ENCODE measurements at places on chromosomes 2 and 18.

- DNase-seq, result no peak
Observed at GRCh38 chr2:554444-554843, 122.8 kb downstream of the TMEM18 start.

DNA sequence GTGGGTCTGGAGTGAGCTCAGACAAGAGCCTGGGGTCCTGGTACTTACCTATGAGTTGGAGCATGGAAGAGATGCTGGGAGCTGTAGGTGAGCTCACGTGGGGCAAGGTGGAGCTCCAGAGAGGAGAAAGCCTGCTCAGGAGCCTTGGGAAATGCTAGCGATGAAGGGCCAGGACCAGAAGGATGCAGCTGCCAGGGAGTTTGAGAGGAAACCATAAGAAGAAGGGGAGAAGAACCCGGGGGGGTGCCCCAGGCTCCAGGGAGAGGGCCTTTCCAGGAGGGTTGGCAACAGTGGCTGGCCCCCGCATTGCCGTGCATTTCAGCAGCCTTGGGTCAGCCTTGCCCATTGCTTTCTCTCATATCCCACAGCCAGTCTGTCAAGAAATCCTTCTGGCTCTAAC lies 268.7 kb downstream of the GLI2 start:
- no peak for DNase-seq

GRCh38 chr2:239519089-239519920 lies 118.5 kb upstream of the HDAC4 start:
- DNase-seq, result no peak

GRCh38 chr2:1751767-1752725 lies 7.7 kb upstream of the PXDN start:
- no peak for DNase-seq

GRCh38 chr2:1769703-1770422 lies 25.5 kb upstream of the PXDN start:
- DNase-seq, result peak; percentile 29

- DNase-seq, result no peak
Observed at GRCh38 chr2:240213476-240214421, 73.3 kb upstream of the OTOS start.

GRCh38 chr18:62790871-62791772 lies 75.8 kb downstream of the PHLPP1 start:
- DNase-seq, result peak; percentile 45

GRCh38 chr2:226308986-226309385 lies 490.6 kb downstream of the IRS1 start:
- DNase-seq, result peak; percentile 69

- DNase-seq, result no peak
Observed at GRCh38 chr2:64202206-64202845, 58.1 kb upstream of the PELI1 start.

- peak; percentile 26 for DNase-seq
Observed at GRCh38 chr18:40006634-40007033, 1948.4 kb upstream of the PIK3C3 start.

- no peak for DNase-seq
Observed at GRCh38 chr2:233367586-233367985, 13.3 kb downstream of the DGKD start.

All from myocyte (in vitro differentiated cells).